Activated CD8-positive, alpha-beta memory T cell treated with anti-CD3 and anti-CD28 coated beads for 48 hours (primary cell): ENCODE measurements at places on chromosomes 11 and 22.

GRCh38 chr22:46693634-46694415, 44.2 kb downstream of the CERK start:
- DNase-seq: no peak

- no peak for DNase-seq
Observed at GRCh38 chr11:11748706-11749365, 92.9 kb upstream of the USP47 start.

DNA sequence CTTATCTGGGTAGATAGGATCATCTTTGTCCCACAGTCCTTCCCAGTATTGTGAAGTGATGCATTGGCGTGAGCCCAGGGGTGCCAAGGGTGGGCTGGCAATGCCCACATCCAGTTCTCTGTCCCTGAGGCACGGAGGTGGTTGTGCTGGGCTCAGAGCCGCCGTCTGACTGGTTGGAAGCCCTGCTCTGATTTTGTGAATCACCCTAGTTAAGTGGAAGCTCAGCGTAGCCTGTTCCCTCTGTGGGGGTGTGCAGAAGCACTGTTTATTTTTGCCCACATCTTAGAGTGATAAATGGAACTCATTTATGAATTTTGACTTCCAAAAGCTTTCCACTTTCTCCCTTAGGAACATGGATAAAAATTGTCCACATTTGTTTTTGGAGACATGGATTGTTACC, 13.6 kb downstream of the BCR start:
- DNase-seq: no peak

- no peak for DNase-seq
Observed at GRCh38 chr22:37996079-37996478, 11.7 kb upstream of the SOX10 start.

DNA sequence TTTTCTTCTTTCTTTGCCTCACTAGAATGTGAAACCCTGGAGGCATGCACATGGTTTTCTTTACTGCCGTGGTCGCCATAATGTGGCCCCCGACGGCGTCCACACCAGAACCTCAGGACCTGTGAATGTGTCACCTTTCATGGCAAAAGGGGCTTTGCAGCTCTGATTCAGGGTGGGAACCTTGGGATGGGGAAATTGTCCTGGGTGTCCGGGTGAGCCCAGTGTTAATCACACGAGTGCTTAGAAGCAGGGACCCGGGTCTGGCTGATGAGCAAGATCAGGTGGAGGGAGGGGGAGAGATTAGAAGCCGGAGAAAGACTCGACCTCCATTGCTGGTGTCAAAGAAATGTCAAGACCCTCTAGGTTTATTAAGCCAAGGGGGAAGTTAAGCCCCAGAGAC, 74.7 kb upstream of the SHISAL1 start:
- DNase-seq: no peak

GRCh38 chr22:29139965-29140782, 65.5 kb upstream of the EMID1 start:
- DNase-seq: no peak

DNA sequence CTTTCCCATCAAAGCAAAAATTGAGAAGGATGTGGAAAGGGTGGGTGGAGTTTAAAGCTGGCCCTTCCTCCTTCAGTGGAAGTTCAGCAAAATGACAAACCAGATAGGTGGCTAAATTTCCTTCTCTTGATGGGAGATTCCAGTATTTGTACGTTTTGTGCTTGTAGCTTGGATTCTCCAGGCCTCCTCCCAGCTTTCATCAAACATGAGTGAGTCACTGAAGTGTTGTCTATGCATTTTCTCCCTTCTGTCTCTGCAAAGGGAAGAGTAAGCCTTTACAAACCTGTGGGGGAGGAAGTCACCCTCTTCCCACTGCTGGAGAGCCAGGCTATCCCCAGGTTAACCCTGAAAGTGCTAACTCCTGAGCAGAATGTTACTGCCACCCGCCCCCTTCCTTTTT, 6.4 kb downstream of the MARK2 start:
- no peak for DNase-seq

DNA sequence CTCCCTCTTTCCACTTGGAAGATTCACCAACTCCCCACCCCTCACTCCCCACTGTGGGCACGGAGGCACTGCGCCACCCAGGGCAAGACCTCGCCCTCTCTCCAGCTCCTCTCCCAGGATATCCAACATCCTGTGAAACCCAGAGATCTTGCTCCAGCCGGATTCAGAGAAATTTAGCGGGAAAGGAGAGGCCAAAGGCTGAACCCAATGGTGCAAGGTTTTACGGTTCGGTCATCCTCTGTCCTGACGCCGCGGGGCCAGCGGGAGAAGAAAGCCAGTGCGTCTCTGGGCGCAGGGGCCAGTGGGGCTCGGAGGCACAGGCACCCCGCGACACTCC, 397 bp upstream of the CD44 start:
- DNase-seq: no peak

- DNase-seq: no peak
Observed at GRCh38 chr11:64295760-64296159, 4.4 kb upstream of the CATSPERZ start.

GRCh38 chr11:22371160-22371559, 33.0 kb downstream of the SLC17A6 start:
- no peak for DNase-seq

- DNase-seq: no peak
Observed at GRCh38 chr11:119585043-119585781, 143.8 kb downstream of the NECTIN1 start.

- DNase-seq: no peak
Observed at GRCh38 chr11:76610371-76610770, 60.2 kb downstream of the LRRC32 start.

DNA sequence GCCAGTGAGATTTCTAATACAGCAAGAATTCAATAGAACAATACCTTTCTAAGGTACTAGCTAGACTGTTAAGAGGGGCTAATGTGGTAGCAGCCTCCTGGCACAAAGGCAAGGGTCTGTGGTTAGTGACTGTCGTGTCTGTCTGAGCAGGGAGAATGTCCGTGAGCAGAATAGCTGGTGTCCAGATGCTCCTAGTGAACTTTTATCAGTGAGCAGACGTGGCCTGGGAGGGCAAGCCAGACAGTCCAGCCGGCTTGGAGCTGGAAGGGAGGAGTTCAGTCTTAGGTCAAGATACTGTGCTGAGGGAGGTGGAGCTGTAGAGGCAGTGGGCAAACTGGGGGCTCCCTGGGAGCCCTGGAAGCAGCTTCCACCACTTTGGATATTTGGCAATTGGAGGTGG, 138.6 kb downstream of the TEAD1 start:
- no peak for DNase-seq

DNA sequence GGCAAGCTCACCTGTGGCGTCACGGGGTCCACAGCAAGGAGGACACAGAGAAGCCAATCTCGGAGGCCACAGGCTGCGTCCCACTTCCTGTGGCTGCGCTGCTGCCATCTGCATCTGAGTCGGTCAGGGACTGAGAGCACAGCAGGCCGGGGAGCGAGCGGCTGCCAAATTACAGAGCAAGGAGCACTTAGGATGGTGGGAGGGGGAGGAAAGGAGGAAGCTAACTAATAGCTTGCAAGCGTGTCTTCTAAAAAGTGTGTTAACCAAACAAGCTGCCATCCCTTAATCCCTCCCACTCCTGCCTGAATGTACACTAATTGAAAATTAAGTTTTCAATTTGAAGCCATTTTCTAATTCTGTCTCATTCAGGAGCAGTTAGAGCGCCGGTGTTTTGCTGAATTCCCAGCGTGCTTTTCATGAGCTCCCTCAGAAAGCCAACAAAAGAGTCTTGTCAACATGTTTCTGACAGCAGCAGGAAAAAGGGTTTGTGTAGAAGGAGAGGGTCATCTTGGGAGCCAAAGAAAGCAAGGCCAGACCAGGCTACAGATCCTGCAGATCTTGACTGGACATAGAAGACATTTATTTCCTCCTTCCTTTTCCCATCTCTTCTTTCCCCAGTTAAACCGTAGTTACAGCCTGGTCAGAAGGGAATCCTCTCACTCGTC, 42.4 kb upstream of the API5 start:
- DNase-seq: no peak

DNA sequence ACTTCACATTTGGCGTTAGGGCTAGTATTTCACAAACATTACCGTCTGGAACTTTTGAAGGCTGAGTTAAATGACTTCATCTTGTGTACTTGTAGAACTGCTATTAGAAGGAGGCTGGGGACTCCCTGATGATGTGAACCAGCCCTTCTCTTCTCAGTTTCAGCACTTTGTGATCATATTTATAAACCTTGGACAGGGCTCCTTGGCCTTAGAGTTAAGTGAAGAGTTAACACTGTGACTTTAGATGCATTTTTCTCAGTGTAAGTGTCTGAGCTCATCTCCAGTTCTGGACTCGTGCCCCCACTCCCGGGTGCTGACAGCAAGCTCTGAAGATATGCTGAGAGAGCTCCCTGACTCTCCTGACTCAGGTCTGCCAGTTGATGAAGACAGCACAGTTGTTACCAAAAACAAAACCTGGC, 8.4 kb downstream of the MIAT start:
- DNase-seq: no peak

- no peak for DNase-seq
Observed at GRCh38 chr11:131745405-131745804, 375.0 kb downstream of the NTM start.

DNA sequence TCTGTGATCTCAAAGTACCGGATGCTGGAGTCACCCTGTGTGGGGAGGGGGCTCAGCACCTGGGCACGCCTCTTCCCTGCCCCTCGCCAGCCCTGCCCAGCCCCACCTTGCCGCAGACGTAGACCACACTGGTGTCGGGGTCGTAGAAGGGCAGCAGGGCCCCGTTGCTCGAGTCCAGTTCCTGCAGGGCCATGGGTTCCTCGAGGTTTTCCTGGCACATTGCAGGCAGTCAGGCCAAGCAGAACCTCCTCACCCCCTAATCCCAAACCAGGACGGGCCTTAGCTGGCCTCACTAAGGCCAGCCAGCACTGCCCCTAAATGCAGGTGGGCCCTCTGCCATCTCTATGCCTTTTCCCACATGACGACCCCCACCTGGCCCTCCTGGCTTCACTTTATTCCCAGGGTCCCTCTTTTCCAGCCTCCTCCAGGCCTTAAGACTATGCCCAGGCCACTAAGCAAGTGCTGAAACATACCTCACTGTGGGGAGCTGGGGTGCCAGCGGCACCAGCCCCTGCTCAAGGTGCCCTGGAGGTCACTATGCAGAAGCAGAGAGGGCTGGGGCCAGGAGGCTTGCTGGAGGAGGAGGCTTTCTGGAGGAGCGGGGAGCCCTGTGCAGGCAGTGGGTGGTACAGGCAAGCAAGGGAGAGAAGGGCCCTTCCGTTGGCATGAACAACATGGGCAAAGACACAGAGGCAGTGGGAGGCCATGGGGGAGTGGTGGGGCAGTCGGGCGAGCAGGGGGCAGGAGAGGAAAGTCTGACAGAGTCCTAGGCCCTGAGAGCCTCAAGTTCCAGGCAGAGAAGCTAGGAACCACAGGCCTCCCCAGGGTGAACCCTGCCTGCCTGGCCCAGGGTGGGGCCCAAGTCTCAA, 2.8 kb downstream of the CORO1B start:
- no peak for DNase-seq

GRCh38 chr11:64906314-64906635, 10.7 kb downstream of the ATG2A start:
- no peak for DNase-seq

DNA sequence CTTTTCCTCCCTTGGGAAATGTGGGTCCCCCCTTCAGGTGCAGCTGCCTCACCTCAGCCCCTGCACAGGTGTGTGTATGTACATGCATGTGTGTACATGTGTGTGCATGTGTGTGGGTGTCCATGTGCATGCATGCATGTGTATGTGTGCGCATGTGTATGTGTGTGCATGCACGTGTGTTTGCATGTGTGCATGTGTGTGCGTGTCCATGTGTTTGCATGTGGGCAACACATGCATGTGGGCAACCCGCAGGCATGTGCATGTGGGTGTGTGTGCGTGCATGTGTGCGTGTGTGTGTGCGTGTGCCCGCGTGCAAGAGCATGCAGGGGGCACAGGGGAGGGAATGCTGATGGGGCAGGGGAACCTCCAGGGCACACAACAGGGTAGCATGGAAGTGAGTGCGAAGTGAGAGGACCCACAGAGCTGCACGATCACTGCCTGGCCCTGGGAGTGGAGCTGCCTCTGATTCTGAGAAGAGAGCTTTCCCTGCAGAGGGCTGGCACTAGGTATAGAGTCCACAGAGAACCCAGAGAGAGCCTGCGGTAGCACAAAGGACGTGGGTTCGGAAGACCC, 14.6 kb upstream of the BAIAP2L2 start:
- DNase-seq: no peak

DNA sequence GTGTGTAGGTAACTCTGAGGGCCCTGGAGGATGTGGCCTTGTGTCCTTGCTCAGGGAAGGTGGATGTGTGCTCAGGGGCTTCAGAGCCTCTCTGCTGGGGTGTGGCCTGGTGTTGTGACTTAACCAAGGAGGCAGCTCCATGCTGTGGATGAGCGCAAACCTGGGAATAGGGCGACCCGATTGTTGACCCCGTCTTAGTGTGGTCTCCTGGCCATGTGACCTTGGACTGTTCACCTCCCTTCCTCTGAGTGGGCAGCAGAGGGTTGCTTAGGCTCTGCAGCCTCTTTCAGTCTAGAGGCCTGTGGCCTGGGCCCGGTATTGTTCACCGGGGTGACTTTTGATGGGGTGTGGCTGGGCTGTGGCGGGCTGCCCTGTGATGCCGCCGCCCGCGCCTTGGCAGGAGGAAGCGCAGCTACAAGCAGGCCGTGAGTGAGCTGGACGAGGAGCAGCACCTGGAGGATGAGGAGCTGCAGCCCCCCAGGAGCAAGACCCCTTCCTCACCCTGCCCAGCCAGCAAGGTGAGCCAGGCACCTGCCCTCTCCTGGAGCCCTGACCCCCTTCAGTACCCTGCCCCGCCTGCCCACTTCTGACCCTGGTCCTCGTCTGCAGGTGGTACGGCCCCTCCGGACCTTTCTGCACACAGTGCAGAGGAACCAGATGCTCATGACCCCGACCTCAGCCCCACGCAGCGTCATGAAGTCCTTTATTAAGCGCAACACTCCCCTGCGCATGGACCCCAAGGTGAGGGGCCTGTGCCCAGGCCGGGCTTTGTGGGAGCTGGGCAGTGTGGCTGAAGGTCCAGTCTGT, 16.7 kb downstream of the INCENP start:
- DNase-seq: no peak

GRCh38 chr22:48267681-48268080, 1505.2 kb downstream of the TBC1D22A start:
- DNase-seq: no peak

DNA sequence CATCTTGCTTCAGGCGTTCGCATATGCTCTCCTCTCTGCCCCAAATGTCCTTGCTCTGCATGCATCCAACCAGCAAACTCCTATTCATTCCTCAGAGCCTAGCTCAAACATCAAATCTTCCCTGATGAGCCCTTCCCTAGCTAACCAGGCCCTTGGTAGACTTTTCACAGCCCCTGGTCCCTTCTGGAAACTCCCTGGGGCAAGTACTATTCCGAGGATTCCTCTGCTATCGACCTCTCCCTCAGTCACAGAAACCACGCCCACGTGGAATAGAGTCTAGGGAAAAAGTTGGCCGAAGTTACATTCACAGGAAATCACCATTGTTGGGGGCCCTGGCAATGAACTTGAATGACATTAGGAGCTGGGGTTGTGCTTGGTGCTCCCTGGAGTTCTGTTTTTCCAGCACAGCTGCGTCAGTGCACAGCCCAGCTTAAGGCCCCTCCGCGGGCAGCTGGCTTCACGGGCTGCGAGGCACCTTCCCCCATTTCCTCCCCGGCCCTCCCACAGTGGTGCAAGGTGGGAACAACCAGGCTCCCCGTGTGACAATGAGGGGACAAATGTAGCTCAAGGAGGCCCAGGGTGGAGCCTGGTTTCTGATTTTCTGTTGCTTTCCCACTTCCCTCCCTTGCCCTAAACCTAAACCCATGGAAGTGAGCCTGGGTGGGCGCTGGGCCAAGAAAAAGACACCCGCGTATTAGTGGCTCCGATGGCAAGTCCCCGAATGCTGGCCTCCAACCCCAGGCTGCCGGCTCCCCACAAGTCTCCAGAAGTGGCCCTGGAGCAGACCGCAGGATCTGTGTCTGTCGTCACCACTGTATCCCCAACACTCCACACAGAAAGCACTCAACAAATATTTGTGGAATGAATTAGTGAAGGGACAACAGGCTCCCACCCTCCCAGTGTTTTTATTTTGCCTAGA, 4.3 kb upstream of the ATP5MGL start:
- no peak for DNase-seq
